Activated CD8-positive, alpha-beta memory T cell treated with anti-CD3 and anti-CD28 coated beads, Interleukin-2, amount 50 U/mL, for 4 hours (primary cell): ENCODE measurements at places on chromosomes 1 and 21.

- no peak for DNase-seq
Measured at GRCh38 chr1:942411-942821, 16.6 kb downstream of the NOC2L start.

DNA sequence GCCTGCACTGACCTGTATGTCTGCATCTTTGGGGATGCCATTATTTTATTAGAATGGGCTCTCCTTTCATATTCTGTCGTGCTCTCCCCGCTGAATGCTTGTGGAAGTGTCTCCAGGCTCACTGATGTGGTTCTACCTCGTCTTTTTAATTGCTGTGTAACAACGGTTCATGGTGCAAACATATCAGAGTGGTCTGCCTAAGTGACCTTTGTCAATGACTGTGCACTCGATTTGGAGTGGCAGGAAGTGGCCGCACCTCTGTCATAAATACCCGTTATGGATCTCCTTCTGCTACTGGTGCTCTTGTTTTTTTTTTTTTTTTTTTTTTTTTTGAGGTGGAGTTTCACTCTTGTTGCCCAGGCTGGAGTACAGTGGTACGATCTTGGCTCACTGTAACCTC, 38.3 kb downstream of the SPSB1 start:
- no peak for DNase-seq

GRCh38 chr21:38258521-38259485, 2.0 kb downstream of the KCNJ15 start:
- DNase-seq: no peak

GRCh38 chr1:15856888-15857287, 9.4 kb downstream of the SPEN start:
- DNase-seq: no peak

DNA sequence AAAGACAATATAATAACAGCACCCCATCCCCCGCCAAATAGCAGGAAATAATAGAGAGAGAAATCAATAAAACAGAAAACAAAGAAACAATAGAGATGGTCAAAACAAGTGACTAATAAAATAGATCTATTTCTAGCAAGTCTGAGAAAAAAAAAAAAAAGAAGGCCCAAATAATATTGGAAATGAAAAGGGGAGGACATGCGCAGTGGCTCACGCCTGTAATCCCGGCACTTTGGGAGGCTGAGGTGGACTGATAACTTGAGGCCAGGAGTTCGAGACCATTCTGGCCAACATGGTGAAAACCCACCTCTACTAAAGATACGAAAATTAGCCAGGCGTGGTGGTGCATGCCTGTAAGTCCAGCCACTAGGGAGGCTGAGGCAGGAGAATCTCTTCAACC, 18.5 kb upstream of the HCRTR1 start:
- no peak for DNase-seq

- no peak for DNase-seq
Measured at GRCh38 chr1:182338806-182339370, 52.7 kb downstream of the GLUL start.

GRCh38 chr1:15848143-15848928, 829 bp downstream of the SPEN start:
- DNase-seq: peak; percentile 48

DNA sequence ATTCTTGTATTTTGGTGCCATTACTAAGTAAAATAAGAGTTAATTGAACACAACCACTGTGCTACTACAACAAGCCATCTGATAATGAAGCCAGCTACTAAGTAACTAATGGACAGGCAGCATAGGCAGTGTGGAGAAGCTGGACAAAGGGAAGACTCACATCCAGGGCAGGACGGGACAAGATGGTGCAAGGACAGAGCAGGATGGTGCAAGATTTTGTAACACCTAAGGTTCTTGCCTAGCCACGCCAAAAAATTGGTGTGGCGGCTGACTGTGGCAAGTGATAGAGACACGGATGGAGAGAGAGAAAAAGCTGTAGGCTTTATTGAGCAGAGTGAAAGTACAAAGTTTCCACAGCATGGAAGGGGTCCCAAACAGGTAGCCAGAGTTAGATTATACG, 114.0 kb upstream of the VANGL1 start:
- no peak for DNase-seq

GRCh38 chr1:62327360-62328055, 8.3 kb upstream of the KANK4 start:
- no peak for DNase-seq

DNA sequence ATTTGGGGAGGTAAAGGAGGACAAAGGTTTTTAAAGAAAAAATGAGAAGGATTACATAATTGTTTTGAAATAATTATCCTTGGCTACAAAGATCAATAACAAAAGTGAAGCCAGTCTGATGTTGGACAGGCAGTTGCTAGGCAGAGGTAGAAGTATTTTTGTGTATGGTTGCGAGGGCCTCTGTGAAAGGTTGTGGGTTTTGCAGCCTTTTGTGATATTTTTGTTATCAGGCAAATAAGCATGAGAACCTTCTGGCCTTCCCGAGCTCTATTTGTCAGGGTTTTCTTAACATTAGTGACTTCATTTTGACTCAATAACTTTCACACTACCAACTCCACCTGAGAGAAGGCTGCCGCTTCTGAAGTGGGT, 39.2 kb downstream of the CAPN9 start:
- no peak for DNase-seq

- no peak for DNase-seq
Measured at GRCh38 chr21:41009398-41010100, 158.4 kb upstream of the BACE2 start.

DNA sequence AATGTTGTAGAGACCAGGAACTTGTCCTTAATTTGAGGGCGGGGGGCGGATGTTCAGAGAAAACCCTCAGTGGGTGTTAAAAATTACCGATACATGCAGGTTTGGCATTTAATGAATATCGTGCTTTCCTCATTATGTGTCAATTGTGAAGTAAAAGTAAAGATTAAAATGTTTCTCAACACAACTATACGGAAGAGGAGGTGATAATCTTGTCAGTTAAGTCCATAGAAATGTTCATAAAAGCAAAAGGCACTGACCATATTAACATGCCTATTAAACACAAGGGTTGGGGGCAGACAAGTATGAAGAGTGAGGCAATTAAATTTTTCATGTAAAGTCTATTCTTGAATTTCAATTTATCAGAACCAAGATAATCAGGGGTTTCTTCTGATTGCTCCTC, 1.3 kb downstream of the BRINP3 start:
- no peak for DNase-seq

DNA sequence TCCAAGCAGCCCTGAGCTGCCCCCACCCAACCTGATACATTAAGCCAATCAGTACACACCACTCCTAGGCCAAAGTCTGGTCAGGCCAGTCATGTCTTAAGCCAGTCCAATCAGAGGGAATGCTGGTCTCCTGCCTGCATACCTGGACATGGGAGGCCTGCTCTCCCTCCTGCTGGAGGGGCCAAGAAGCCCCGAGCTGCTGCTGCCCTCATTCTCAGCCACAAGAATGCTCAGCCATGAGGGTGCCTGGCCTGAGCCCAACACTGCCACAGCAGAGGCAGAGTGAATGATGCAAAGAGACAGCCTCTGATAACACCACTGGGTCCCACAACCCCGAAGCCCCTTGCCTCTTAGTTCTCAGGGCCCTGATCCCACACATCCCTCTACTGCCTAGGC, 23.0 kb downstream of the CHD5 start:
- DNase-seq: no peak

GRCh38 chr1:6408023-6408422, 11.7 kb downstream of the HES2 start:
- no peak for DNase-seq

DNA sequence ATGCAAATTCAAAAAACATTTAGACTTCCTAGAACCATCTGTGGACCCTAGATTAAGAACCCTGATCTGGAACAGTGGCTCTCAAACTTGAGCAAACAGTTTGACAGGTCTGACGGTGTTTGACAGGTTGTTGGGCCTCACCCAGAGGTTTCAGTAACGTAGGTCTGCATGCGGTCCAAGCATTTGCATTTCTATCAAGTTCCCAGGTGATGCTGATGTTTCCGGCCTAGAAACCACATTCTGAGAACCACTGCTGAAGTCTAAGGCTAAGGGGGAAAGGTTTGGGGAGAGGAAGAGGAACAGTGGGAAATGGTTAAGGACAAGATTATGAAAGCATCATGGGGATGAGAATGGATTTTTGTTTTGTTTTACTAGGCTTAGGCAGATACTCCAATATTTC, 48.6 kb downstream of the MDM4 start:
- DNase-seq: no peak

- peak; percentile 72 for DNase-seq
Measured at GRCh38 chr1:47333922-47334764, 553 bp downstream of the CMPK1 start.

GRCh38 chr1:2925291-2925690, 96.0 kb upstream of the ACTRT2 start:
- DNase-seq: no peak

DNA sequence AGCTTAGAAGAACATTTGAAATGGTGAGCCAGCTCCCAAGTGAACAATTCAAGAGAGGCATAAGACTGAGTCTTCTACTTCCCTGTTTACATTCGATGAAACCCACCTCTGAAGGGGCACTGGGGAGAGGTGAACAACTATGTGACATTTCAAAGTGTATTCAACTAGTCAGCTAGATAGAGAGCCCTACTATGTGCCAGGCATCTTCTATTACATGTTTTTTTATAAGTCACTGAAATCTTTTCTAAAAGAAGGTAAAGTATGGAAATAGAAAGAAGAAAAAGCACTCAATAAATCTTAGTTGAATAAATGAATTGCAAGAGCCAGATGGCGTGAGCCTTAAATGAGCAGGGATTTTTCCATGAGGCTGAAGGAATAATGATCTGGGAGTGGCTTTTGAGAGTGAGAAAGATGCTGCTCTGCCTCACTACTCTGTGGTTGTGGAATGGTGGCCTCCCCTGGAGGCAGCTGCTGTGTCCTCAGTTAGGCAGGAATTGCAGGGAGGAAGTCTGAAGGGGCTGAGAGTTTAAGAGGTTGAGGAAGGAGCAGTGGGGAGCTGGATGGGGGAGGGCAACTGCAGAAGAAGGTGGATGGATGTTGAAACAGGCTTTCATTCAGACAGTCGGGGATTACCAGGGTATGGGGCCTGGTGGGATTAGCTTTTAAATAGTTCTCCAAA, 10.4 kb upstream of the PTPRF start:
- DNase-seq: no peak
